ENCODE measurements at places on chromosomes 6 and 20. TPM values are rescaled to one million over a fixed set of nuclear protein-coding genes. Genes with fewer than 3 reads are reported as not detected.

- no peak for DNase-seq
These were observed 171.9 kb downstream of the JARID2 start for GRCh38 chr6:15417811-15418210.

The TTBK1 gene
- 26.3 TPM for polyA plus RNA-seq

The PACRG gene
- 20.2 TPM for polyA plus RNA-seq

- no peak for DNase-seq
These were observed 154.0 kb downstream of the ID4 start for GRCh38 chr6:19991176-19991575.

GRCh38 chr6:69097948-69098347 is 462.9 kb downstream of the ADGRB3 start:
- no peak for DNase-seq

- no peak for DNase-seq
These were observed 196.9 kb upstream of the SLC24A3 start for GRCh38 chr20:19015351-19016139.

The PRPF6 gene
- 89.2 TPM for polyA plus RNA-seq

The BEND3 gene
- 4.3 TPM for polyA plus RNA-seq

- DNase-seq: no peak
These were observed 364.8 kb downstream of the KIF16B start for GRCh38 chr20:16208443-16208842.

The SRSF3 gene
- polyA plus RNA-seq: 351 TPM

The TMEM14A gene
- polyA plus RNA-seq: 129 TPM

The NFKBIL1 gene
- 29.4 TPM for polyA plus RNA-seq

The ZNF217 gene
- polyA plus RNA-seq: 5.8 TPM

DNA sequence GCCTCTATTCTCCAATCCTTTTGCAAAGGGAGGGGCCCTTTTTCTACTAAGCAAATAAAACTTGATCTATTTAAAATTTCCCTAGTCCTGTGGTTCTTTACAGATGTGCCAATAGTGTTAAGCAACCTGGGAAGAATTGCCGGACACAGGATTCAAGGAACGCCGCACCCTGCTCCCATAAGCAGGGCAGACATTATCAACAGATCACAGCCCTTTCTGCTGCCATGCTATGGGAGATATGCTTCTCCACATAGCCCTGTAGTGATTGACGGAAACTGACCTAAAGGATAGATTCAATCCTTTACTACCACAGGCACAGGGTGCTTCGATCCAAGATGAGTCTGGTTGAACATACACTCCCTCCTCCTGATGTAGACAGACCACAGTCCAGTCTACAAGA is 118.4 kb upstream of the TRAF3IP2 start:
- DNase-seq: no peak

- no peak for DNase-seq
These were observed 2.3 kb downstream of the ABHD16A start for GRCh38 chr6:31700740-31701401.

DNA sequence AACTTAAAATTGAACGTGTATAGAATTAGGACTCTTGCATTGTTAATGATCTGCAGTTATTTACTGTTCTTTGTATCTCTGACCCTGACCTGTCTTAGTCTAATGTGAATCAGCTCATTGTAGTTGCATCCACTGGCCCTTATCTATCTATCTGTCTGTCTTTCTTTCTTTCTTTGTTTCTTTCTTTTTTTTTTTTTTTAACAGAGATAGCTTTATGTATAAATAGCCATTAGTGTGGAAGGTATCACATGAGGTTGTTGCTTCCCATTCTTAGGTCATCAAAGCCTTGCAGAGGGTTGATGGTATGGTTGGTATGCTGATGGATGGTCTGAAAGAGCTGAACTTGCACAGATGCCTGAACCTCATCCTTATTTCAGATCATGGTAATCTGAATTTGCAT is 59.9 kb downstream of the ENPP1 start:
- no peak for DNase-seq

DNA sequence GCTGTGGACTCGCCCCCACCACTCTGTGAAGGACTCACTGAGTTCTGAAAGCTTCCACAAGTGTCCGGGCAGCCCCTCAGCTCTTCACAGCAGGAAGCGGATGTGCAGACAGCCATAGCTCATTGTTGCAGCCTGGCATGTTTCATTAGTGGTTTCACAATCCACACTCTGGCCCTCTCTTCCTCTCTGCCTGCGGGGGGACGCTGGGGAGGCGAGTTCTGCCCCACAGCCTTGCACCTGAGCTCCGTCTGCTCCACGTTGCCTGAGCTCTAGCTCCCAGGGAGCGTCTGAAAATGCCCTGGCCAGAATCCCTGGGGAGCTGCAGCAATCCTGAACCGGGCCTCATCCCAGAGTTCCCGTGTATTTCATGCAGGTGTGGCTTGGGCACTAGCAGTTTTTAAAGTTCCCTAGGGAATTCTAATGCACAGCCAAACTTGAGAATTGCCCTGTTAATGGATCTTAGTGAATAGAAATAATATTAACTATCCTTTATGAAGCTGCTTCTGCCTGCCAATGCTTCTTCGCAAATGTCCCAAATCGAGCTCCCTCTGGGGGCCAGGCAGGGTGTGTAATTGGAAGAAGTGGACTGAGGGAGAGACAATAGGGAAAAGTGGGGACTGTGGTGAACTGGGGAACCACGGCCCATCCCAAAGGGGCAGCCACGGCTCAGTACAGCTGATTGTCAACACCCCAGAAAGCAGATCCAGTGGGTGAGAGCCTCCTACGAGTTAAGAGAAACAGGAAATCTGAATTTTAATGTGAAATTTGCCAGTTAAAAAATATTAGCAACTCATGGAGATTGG is 51.5 kb downstream of the CTCFL start:
- no peak for DNase-seq

DNA sequence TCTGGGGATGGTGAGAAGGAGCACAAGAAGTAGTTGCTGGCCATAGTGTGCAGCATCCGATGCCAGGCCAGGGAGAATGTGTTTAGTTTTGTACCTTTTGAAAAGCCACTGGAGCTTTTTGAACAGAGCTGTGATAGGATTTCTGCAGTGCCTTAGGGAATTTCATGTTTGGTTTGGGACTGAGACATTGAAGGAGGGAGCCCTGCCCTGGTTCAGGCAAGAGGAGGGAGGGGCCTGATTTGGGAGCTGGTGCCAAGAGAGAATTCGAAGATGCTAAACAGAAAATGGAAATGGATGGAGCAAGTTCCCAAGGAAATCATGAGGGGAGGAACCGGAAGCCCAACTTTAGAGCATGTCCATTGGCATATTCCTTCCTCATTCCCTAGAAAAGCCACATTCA is 80.7 kb downstream of the KIZ start:
- DNase-seq: no peak

GRCh38 chr6:114218437-114219340 is 124.1 kb downstream of the HS3ST5 start:
- no peak for DNase-seq

GRCh38 chr6:1491591-1492319 is 102.4 kb downstream of the FOXF2 start:
- DNase-seq: no peak

- no peak for DNase-seq
These were observed 95.0 kb downstream of the AIG1 start for GRCh38 chr6:143155681-143156080.

- DNase-seq: no peak
These were observed 34.0 kb upstream of the FANCE start for GRCh38 chr6:35417979-35418661.

The BANF2 gene
- polyA plus RNA-seq: not detected

DNA sequence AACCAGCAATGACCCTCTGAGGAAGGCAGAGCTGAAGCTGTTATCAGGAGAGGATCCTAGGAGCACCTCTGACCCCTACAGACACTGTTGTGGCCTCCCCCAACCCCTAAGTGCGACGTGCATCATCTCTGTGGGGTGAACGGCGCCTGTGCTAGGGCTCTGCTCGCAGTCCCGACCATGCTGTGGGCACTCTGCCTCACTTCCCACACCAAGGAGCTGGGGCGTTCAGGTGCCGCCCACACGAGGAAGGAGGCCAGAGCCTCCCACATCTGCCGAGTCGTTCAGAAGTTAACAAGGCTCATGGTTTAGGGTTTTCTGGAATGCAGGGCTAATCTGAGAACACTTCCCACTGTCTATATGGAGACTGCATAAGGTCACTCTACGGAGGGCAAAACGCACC is 62.1 kb downstream of the GINS1 start:
- no peak for DNase-seq

The FAM83C gene
- polyA plus RNA-seq: not detected

The SLC22A7 gene
- polyA plus RNA-seq: 0.71 TPM

- no peak for DNase-seq
These were observed 173.9 kb downstream of the PRDM13 start for GRCh38 chr6:99780556-99780885.

DNA sequence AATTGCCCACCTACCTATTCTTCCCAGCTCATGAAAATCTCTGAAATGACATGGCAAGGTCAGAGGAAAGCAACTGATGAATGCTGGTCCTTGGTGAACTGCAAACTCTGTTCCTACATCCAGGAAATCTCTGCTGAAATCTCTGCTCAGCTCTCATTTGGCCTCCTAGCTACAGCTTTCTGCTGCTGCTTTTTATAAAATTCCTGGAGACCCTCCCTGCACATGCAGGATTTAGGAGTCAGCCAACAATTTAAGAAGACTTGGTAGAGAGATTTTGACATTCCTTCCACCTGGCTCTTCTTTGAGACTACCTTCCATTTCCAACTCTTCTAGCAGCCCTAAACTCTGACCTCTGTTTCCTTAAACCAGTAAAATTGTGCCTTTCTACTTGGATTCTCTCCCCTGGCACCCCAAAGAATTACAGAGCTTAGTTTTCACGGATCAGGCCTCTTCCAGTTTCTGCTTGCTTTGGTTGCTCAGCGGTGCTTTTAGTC is 55.5 kb downstream of the PDE7B start:
- DNase-seq: peak; percentile 11

DNA sequence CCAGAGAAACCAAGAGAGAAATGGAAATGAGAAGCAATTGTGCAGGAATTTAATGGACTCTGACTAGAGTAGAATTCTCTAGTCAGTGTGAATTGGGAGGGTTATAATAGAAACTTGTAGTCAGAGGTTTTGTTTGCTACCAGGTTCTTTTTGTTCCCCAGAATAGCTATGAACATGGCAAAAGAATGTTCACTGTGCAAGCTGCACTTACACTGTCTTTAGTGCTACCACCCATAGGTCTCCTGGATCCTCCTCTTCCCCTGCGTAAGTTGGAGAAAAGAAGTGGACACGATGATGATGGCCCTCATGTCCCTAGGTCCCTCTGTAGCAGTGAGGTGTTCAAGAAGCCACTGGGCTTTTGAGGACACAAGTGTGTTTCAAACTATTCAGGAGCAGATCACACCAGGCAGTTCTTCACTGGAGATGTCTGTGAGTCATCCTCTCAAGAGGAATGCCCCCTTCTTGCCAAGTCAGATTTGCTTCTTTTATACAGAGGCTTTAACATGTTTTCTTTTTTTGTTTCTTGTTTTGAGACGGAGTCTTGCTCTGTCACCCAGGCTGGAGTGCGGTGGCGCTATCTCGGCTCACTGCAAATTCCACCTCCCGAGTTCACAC is 47.6 kb upstream of the SMIM8 start:
- no peak for DNase-seq

The GINS1 gene
- polyA plus RNA-seq: 14.8 TPM

GRCh38 chr6:139161169-139161568 is 26.3 kb downstream of the HECA start:
- no peak for DNase-seq

The OPRM1 gene
- polyA plus RNA-seq: 2.5 TPM

The BEND6 gene
- polyA plus RNA-seq: 106 TPM

- no peak for DNase-seq
These were observed 204.0 kb downstream of the TSHZ2 start for GRCh38 chr20:53176134-53176533.

- DNase-seq: no peak
These were observed 173.2 kb downstream of the DOK5 start for GRCh38 chr20:54648421-54649142.

GRCh38 chr6:81834141-81834681 is 81.7 kb upstream of the TENT5A start:
- DNase-seq: no peak

- peak; percentile 50 for DNase-seq
These were observed 41.7 kb downstream of the SLC16A10 start for GRCh38 chr6:111129013-111129412.

DNA sequence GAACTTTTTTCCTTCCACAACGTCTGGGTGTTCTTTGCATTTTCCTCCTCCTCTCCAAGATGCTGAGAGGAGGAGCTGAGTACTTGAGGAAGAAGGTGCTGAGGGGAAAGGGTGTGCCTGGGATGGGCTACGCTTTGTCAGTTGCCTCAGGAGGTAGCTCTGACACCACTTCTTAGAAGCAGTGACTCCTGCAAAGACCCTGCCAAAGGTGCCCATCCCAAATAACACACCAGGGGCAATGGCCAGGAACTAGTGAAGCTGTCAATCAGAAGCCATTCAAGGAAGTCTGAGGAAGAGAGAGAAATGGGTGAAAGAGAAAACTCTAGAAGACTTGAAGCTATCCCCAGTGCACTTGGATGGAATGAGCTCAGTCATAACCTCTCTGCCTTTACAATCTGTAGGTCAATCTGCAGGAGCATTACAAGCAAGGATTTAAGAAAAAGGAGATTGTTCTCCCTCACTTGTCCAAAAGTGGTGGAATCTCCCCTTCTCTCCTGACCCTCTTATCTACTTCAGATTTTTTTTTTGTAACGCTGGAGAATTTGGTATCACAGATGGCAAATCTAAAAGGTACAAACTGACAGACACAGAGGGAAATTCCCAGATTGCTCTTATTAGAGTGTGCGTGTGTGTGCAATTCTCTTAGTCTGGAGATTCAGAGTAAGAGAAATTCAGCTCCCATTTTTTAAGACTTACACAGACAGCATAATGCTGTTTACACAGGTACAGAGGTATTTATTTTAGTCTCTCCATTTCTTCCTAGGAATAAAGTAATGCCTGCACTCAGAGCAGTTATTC is 242.6 kb downstream of the GMPR start:
- DNase-seq: no peak

DNA sequence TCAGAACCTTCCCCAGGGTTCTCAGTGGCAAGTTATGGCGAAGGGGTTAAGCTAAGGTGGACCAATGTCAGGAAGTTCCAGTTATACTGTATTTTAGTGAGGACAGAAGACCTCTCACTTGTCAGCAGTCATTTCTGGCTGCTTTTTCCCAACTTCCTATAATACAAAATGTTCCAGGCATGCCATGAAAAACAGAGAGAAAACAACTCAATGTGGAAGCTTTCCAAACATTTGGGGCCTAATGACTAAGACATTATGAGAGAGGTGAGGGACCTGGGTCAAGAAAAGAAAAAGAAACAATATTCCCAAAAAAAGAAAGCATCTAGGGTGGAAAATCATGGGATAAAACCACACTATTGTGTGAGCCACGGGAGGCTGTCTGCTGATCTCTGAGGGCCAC is 99.9 kb upstream of the MAP3K4 start:
- no peak for DNase-seq

- no peak for DNase-seq
These were observed 90.6 kb downstream of the TIAM2 start for GRCh38 chr6:155085582-155086257.

DNA sequence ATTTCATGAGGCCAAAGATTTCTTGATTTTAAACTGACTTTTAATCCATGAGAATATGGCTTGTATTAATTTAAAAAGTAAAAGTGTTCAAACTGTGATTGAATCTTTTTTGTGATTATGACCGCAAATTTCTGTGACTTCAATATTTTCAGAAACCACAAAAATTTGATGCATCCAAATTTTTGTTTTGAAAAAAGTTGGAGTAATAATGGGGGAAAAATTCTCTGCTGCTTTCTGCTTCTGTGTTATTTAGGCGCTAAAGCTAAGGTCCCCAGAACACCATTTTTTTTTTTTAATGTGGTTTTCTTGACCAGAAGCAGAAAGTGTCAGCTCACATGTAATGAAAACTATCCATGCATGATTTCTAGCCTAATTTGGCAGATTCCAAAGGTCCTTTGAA is 65.3 kb downstream of the GRIK2 start:
- no peak for DNase-seq

GRCh38 chr20:44656448-44656847 is 4.9 kb upstream of the ADA start:
- no peak for DNase-seq

The HCK gene
- polyA plus RNA-seq: 5.1 TPM

The ETV7 gene
- polyA plus RNA-seq: not detected

All from spinal cord (tissue), 10 donors.